ENCODE measurements at places on chromosomes 3 and 15.

DNA sequence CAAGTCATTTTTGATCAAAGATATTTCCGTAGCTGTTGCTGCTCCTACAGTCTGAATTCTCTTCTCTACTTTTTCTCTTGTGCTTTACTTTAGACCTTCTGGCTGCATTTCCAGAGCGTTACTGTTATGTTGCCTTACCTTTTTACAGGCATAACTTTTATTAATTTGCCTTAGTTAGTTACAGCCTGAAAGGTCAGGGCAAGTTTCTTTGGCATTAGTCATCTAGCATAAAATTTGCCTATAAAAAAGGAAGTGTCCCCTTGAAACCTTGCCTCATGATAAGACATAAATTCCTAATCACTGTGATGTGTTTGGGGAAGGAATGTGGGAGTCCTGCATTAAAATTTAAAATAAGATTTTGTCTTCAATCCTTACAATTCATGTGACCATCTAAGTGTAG is 618.5 kb downstream of the NR2F2 start:
- DNase-seq = no peak

DNA sequence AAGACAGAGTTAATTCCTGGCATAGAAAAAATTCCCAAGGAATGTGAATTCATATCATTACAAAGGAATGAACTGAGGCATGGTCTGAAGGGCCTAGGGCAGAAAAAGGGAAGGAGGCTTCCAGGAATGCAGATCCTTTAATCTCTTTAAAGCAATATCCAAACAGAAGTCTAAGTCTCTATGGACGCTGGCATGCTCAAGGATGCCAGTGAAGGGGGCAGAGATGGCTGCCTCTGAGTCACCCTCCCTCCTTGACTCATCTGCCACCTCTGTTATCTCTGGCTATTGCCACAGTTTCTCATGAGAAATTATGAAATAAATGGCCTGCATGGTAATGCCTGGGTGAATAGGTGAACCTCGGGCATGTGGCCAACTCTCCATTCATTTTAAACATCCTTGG is 96.3 kb upstream of the BCL6 start:
- no peak for DNase-seq

GRCh38 chr3:12273045-12273695 is 15.7 kb upstream of the PPARG start:
- DNase-seq = no peak

GRCh38 chr3:37856381-37856780 is 5.3 kb upstream of the CTDSPL start:
- DNase-seq = no peak

- DNase-seq = no peak
Measured at GRCh38 chr3:12653747-12654146, 10.2 kb downstream of the RAF1 start.

DNA sequence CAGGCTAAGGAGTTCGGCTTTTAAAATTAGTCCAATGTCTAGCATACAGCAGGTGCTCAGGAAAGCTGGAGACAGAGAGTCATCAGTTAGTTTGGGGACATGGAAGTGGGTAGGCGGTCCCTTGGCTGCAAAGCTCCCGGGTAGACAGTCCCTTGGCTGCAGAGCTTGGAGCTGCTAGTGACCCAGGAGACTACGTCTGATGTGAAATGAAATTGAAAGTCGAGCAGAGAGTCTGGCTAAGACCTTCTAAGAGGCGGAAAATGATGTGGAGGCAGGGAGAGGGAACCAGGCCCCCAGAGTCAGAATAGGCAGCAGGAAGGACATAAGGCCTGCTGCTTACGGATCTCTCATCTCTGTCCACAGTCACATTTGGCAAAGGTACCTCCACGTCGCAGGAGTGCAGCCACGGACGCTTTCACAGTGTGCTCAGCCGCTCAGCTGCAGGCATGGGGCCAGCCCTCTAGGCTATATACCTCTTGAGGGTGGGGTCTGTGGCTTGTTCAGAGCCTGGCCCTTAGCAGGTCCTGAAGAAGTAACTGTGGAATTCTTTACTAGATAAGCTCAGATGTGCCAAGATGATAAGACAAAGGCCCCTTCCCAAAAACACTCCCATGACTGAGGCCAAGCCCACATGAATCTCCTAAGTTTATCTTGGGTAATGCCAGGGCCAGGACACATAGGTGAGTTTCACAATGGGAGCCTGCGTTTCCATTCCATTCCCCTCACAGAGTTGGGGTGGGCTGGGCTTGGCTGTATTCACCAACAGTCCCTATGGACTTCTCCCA is 131.7 kb downstream of the XXYLT1 start:
- DNase-seq = no peak

DNA sequence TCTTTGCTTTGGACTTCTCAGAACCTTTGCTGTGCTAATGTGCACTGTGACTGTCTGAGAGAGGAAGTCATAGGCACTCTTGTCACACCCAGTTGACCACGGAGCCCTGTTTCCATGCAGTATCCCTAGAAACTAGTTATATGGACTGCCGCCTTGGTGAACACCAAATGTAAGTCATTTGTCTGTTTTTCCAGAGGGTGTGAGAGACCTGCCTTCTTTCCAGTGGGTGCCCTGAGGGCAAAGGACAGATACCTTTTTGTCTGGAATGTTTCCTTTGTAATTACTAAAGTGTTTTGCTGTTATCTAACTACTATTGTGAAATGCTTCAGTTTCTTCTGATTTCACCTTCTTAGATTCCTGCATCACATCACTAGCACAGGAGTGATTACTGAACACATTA is 91.8 kb downstream of the LARS2 start:
- no peak for DNase-seq

- no peak for DNase-seq
Measured at GRCh38 chr3:58261954-58262666, 24.5 kb downstream of the ABHD6 start.

GRCh38 chr3:194103505-194103904 is 32.4 kb upstream of the HES1 start:
- no peak for DNase-seq

GRCh38 chr15:43317566-43318184 is 12.7 kb downstream of the LCMT2 start:
- no peak for DNase-seq

GRCh38 chr3:12017516-12017915 is 13.3 kb downstream of the SYN2 start:
- DNase-seq = no peak

GRCh38 chr3:33791477-33792166 is 6.8 kb upstream of the PDCD6IP start:
- no peak for DNase-seq

DNA sequence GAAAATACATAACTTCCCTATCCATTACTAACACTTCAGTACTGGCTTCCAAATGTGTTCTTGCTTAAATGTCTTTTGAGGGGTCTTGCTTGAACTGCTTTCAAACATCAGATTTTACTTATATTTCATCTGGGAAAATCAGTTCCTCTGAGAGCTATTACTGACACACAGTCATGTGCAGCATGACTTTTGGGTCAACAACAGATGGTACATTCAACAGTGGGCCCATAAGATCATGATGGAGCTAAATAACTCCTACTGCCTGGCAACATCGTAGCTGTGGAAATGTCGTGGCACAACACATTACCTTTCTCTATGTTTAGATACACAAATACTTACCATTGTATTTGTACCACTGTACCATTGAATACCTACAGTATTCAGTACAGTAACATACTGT is 43.8 kb downstream of the WWTR1 start:
- DNase-seq = no peak

DNA sequence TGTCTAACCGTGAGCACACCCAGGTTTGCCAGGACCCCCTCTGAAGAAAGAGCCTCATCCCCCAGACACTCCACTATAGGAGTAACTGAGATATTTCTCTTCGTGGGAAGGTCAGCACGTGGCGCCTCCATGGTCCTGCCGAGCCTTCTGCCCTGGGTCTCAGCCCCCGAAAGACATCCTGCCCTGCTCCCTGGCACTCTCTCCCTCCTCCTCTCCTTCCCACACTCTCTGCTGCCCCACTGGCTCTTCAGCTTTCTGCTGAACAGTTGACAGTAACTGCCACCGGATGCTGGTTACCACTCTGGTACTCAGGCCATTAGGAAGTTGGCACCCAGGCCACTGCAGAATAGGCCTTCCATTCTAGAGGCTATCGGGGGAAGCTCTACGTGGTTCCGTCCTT is 185.2 kb downstream of the UACA start:
- no peak for DNase-seq

- no peak for DNase-seq
Measured at GRCh38 chr3:51718547-51719409, 11.9 kb downstream of the GRM2 start.

GRCh38 chr15:66389859-66390381 is 3.2 kb downstream of the MAP2K1 start:
- no peak for DNase-seq

DNA sequence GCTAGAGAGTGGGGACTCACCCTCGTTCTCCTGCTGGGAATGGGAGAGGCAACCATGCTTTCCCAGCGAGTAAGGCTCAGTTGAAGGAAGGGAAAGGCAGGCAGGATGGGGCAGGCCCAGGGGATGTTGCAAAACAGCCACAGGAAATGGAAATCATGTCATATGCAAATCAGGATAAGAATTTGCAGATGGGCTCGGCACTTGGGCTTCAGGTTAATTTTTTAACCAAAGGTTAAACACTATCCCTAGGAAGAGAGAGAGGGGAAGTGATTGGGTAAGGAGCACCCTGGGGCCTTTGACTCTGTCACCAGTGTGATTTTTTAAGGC is 14.6 kb upstream of the PLA2G4E start:
- no peak for DNase-seq

- DNase-seq = no peak
Measured at GRCh38 chr3:56706629-56707028, 23.6 kb upstream of the TASOR start.

DNA sequence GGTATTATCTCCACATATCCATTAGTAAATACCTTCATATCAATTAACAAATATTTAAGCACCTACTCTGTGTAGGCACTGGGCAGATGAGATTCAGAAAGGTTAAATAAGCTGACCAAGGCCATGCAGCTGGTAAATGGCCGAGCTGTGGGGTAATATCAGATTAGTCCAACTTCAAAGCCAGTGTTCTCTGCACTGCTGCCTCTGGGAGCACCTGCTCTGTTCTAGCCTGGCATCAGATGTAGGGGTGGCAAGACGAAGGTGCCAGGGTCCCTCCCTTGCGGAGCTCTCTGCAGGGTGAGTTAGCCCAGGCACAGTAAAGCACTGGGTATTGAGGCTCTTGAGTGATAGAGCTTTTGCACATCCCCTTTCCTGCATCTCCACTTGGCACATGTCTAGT is 5.5 kb downstream of the TATDN2 start:
- no peak for DNase-seq

DNA sequence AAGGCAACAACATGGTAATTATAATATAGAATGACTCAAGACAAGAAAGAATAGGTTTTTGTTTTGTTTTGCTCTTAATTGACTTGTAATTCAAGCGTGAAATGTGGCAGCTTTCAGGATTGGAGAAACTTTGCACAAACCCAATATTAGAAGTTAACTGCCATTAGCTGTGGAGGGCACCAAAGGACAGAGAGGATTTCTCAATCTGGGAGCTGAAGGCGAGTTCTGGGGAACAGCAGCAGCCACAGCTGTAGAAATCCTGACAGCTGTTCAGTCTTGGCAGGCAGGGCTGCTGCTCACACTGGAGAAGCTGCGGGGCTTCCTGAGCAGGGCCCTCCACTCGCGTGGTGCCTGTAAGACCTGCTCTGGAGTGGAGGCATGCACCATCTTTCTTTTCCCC is 182.2 kb upstream of the IL12A start:
- DNase-seq = no peak

DNA sequence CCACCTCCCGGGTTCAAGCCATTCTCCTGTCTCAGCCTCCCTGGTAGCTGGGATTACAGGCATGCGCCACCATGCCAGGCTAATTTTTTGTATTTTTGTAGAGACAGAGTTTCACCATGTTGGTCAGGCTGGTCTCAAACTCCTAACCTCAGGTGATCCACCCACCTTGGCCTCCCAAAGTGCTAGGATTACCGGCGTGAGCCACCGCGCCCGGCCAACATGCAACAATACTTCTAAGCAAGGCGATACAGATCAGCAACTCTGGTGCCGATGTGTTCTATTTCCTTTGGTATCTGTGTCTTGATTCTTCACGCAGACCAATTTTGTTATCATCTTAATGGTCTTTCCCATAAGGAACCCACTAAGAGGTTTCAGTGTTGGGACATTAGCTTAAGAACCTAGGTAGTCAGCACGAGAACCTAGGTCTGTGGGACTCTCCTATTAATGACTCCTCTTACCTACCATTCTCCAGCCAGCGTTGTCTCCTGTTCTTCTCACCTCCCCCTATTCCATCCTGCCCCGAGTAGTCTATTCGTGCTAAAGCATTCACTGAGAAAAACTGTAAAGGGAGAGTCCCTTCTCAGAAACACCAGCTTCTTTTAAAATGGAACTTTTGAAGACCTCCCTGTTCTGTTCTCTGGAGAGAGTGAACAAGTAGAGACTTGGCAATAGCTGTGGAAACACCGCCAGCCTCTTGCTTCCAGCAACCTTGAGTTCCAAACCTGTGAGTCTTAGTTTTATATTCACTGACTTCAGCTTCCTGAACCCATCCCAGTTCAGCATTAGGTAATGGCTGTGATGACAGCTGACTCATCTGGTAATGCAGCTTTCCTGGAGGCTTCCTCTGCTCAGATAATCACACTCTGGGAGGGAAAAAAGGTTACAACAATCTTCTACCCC is 61.2 kb downstream of the TSC22D2 start:
- DNase-seq = no peak
